PC-9 (cell line): ENCODE measurements at places on chromosomes 6 and 20. TPM values are rescaled to one million over a fixed set of nuclear protein-coding genes. Genes with fewer than 3 reads are reported as not detected.
A peak's percentile ranks its signal among the peaks of the same experiment; 100 is the strongest.

- DNase-seq, result no peak
These were observed 14.2 kb downstream of the STMND1 start for GRCh38 chr6:17116117-17116440.

DNA sequence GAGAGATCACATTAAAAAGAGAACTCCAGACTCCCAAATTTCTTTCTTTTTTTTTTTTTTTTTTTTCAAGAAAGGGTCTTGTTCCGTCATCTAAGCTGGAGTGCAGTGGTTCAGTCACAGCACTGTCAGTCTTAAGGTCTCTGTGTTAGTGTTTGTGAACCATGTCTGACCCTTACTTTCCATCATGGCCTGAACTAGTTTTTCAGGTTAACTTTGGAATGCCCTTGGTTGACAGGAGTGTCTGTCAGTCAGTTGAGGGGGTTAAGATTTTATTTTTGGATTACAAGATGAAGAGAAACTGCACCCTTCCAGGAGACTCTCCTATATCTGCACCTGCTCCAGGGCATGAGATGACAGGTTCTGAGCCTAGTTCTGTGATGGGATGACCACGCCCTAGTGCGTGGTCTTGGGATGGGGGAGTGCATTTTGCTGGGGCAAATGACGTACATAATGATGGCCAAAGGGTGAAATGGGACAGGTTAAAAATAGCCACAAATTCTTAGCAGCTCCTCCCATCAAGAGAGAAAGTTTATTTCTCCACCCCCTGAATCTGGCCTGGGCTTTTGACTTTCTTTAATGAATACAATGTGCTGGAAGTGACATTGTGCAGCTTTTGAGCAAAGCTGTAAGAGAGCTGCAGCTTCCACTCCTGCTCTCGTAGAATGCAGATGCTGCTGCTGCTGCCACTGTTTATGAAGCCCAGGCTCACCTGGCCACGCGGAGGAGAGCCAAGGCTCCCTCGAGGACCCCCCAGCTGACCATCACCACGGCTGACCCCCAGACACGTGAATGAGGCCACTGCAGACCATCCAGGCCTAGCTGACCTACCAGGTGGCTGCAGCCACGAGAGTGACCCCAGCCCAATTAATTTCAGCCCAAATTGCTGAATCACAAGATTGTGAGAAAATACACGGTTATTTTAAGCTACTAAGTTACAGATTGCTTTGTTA, 29.7 kb upstream of the FAM50B start:
- no peak for DNase-seq

DNA sequence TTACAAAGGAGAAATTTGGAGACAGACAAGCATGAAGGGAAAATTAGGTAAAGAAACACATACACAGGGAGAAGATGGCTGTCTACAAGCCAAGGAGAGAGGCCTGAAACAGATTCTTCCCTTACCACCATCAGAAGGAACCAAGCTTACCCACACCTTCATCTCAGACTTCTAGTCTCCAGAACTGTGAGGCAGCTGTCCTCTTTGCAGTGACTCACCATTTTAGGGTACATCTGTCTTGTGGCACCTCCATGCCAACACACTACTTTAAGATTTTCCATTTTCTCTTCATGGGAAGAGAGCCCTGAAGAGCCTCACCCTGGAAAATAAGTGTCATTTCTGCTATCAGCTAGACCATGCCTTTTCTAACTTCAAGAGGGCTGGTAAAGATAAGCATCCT, 369.3 kb downstream of the FRK start:
- DNase-seq, result no peak

- DNase-seq, result peak; percentile 55
These were observed 5.2 kb upstream of the NRSN2 start for GRCh38 chr20:341682-342081.

- peak; percentile 61 for DNase-seq
These were observed 24.4 kb downstream of the CAP2 start for GRCh38 chr6:17417817-17418216.

- DNase-seq, result no peak
These were observed 53.8 kb downstream of the PKIB start for GRCh38 chr6:122663981-122664380.

DNA sequence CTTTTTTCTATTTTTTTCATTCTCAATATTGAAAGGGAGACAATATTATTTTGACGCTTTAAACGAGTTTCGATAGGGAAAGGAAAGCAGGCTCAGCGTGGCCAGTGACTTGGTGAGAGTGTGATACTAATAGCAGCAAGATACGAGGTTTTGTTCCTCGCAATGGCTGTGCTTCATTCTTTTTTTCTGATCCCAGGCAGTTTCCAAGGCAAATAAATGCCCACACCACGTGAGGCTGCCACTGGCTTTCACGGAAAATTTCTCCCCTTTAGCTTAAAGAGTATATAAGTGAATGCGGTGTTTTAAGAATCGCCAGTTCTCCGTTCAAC, 196.4 kb upstream of the ZNF184 start:
- DNase-seq, result peak; percentile 39

- DNase-seq, result no peak
These were observed 10.9 kb upstream of the SYNE1 start for GRCh38 chr6:152648105-152648504.

- no peak for DNase-seq
These were observed 62.0 kb downstream of the EZR start for GRCh38 chr6:158756977-158757752.

GRCh38 chr6:164273491-164273890, 859.0 kb downstream of the QKI start:
- DNase-seq, result no peak

- DNase-seq, result no peak
These were observed 259.6 kb upstream of the PLCB4 start for GRCh38 chr20:8809107-8809953.

- no peak for DNase-seq
These were observed 659 bp downstream of the SLC35F1 start for GRCh38 chr6:117907601-117908245.

- no peak for DNase-seq
These were observed 672.3 kb downstream of the UTRN start for GRCh38 chr6:144957236-144957937.

GRCh38 chr6:39254999-39255535, 25.8 kb upstream of the KCNK5 start:
- no peak for DNase-seq

DNA sequence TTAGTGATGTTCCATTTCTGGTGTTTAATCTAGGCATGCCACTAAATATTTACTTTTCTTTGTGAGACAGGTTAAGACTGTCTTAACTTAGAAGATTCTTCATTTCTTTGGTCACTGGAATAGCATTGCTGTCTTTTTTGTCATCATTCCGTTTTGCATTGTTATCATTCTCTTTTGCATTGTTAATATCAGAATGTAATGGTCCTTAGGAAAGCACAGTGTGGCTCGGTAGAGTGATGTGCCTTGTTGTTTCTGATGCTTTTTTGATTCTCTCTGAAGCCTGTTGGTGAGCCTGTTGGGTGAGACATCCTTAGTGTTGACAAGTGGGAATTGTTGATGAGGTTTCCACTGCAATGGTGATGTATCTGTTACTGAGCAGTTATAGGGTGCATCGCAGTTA, 23.2 kb downstream of the PLCB4 start:
- DNase-seq, result no peak

DNA sequence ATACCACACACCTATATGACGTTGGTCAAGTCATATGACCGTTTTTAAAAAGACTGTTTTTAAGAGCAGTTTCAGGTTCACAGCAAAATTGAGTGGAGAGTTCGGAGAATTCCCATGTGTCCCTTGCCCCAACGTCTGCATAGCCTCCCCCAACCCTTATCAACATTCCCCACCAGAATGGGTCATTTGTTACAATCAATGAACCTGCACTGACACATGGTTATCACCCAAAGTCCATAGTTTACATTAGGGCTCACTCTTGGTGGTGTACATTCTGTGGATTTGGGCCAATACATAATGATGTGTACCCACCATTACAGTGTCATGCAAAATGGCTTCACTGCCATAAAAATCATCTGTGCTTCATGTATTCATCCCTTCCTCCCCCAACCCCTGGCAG, 52.0 kb downstream of the ZBTB2 start:
- no peak for DNase-seq

- DNase-seq, result no peak
These were observed 18.5 kb upstream of the KIAA0408 start for GRCh38 chr6:127477658-127478057.

DNA sequence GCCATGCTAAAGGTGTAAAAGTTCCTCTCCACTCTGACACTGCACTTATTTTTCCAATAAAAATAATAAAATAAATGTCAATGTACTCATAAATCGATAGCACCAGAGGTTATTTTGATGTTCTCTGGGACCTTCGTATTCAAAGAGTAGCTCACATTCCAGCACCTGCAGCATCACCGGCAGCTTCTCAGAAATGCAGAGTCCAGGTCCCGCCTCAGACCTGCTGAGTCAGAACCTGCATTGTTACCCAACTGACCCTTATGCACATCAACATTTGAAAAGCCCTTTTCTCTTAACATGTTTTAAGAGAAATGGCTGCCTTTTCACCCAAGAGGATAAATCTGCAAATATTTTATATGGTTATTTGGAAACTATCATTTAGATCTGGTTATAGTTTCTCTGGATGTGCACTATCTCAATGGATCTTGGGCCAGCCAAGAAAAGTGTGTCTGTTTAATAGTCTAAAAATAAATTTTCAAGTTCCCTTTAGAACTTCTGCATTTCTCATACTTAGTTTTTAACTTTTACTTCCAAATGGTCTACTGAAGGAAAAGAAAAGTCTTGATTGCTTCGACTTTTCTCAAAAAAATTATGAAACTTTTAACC, 216.2 kb upstream of the PRDM1 start:
- no peak for DNase-seq

GRCh38 chr20:44495257-44495656, 19.6 kb downstream of the TTPAL start:
- DNase-seq, result peak; percentile 94

DNA sequence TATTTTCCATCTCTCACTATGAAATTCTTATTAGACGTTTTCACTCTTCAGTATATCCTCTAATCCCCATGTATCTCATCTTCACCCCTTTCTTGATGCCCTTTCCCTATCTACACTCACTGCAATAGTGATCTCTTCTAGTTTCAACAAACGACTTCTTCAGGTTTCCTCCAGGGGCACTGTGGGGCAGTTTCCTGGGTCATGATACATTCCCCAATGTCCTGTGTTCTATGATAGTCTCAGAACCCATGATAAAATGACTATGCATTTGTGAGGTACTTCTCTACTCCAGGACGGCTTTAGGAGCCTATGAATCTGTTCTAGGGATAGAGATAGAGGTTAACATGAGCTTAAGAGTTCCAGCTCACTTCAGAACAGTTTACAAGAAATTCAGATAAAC, 183.3 kb downstream of the FOXC1 start:
- DNase-seq, result peak; percentile 12

- DNase-seq, result no peak
These were observed 182.7 kb downstream of the PHACTR1 start for GRCh38 chr6:12899046-12899833.

DNA sequence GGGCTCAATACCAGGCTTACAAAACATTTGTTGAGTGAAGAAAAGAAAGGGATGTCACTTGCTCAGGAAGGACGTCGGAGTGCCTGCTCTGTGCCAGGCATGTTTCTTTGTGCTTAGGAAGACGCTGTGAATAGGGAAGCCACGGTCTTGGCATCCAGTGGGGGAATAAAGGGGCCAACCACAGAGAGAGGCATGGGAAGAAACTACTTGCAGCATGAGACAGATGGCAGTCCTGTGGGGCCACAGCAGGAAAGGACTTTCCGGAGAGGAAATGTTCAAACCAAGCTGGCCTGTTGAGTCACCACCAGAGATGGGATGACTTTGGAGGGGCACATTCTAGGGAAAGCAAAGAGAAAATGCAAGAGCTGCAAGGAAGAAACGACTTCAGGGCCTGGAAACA, 173.2 kb downstream of the CDH26 start:
- no peak for DNase-seq

DNA sequence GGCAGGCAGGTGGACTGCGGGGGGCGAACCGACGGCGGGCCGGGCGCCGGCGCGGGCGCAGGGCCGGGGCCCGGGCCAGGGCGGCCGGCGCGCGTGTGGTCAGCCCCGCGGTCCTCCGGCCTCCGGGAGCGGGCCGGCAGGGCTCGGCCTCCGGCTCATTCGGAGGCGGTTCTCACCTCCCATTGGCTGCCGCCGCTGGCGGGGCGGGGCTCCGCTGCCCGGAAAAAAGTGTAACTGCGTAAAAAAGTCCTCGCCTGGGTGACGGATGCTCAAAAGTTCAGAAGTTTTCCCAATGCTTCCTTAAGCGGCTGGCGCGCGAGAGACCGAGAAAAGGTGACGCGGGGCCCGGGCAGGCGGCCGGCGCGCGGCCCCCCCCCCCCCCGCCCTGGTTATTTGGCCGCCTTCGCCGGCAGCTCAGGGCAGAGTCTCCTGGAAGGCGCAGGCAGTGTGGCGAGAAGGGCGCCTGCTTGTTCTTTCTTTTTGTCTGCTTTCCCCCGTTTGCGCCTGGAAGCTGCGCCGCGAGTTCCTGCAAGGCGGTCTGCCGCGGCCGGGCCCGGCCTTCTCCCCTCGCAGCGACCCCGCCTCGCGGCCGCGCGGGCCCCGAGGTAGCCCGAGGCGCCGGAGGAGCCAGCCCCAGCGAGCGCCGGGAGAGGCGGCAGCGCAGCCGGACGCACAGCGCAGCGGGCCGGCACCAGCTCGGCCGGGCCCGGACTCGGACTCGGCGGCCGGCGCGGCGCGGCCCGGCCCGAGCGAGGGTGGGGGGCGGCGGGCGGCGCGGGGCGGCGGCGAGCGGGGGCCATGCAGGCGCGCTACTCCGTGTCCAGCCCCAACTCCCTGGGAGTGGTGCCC, at the start of gene FOXC1:
TSS of gene FOXC1 (plus strand) at position 268 of the 849 bp plus-strand sequence. CDS start at position 799, 531 bp downstream.
- peak; percentile 96 for DNase-seq

- no peak for DNase-seq
These were observed 112.0 kb downstream of the ZMYND8 start for GRCh38 chr20:47244451-47244850.

POM121L2 gene
- total RNA-seq, result 0.26 TPM in 1 of 2 replicates, not detected in the other

MOCS1 gene
- total RNA-seq, result not detected in 2 replicates

IRF4 gene
- not detected in 2 replicates for total RNA-seq

CAGE1 gene
- 0.13 TPM in 2 replicates for total RNA-seq

PRRT1 gene
- 12.6 and 15.9 TPM in 2 replicates for total RNA-seq

MRAP2 gene
- total RNA-seq, result not detected in 2 replicates

IL17F gene
- not detected in 2 replicates for total RNA-seq
